A549 (cell line): ENCODE measurements at places on chromosomes 5 and 9. TPM values are rescaled to one million over a fixed set of nuclear protein-coding genes. Genes with fewer than 3 reads are reported as not detected.
A peak's percentile ranks its signal among the peaks of the same experiment; 100 is the strongest.

GPR151 gene
- not detected in 3 replicates for polyA plus RNA-seq

PDE6A gene
- 0.20 to 0.30 TPM (median 0.28 TPM) in 3 replicates for polyA plus RNA-seq

VCAN gene
- polyA plus RNA-seq = 20.1 to 26.0 TPM (median 21.1 TPM) in 3 replicates

CBY3 gene
- polyA plus RNA-seq = not detected in 3 replicates

SIT1 gene
- not detected in 3 replicates for polyA plus RNA-seq

DNA sequence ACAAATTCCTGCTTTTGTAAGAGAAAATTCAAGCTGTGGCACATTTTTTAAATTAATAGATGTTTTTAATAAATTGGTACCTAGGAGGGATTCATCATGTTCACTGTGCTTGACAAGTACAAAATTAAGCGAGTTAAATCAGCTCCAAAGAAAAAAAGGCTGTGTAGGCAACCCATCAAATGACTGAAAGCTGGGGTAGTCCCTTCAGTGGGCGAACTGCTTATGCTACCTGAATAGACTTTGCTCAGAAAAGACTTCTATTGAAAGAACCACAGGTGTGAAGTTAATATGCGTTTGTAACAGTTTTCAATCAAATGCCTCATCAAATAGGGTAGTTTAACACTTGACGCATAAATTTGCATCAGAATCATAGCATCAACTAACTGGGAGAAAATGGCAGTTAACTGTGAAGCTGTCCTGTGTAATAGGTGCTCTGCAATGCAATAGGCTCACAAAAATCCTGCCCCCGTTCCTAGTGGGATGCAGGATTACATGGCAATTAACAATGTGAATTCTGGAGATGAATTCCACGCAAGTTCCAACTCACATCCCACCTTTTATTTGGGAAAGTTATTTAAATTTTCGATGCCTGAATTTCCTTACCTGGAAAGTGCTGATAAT is 14.4 kb upstream of the ARL15 start:
- DNase-seq = no peak

DNA sequence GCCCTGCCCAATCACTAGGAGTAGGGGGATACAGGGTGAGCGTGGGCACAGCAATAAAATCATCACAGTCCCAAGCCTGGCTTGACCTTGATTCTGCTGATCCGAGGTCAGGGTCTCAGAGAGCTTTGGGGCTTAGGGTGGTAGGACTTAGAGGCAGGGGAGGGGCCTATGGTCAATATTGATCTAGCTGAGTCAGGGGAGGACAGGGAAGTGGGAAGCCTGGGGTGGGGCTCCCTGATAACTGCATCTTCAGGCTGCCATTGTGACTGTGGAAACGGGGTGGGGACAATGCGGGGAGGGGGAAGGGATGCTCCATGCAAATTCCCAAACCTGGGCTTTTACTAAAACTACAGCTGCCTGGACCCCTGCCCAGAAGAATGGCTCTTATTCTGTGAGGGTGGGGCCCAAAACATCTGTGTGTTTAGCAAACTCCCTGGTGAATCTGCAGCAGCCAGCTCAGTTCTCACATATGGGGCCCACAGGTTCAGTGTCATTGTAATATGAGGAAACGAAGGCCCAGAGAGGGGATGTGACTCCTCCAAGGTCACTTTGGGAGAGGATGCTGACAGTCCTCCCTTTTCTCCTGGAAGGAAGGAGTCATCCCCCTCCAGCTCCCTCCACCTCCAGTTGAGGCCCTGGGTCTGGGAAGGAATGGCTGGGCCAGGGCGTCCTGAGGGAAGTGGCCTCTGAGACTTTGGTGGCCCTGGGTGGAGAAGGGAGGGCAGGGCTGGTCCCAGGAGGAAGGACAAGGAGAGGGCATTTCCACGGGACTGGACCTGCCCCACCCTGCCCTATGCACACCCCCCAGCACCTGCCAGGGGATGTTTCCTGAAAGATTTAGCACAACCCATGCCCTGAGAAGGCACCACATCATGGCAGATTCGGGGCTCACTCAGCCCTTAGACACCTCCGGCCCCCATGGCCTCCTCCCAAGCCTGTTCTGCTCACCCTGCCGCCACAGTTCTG is 26.4 kb downstream of the SLC6A7 start:
- no peak for DNase-seq

DNA sequence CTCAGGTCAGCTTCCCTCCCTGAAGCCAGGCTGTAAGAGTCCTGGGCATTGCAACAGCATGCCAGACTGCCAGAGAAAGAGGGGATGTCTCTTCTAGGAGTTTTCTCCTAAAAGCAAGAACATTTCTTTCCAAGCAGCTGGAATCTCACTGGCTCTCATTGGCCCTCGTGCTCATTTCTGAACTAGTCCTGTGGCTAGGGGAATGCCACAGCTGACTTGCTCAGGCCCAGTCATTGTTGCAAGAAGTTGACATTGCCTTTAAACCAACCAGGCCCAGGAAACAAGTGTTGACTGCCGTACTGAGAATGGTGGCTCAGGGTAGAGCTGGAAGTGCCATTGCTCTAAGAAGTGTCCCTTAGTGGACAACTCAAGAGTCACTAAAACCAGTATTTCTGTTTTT is 15.0 kb upstream of the CEP120 start:
- DNase-seq = no peak

- DNase-seq = no peak
Observed at GRCh38 chr9:104586496-104587180, 12.6 kb downstream of the OR13C5 start.

DNA sequence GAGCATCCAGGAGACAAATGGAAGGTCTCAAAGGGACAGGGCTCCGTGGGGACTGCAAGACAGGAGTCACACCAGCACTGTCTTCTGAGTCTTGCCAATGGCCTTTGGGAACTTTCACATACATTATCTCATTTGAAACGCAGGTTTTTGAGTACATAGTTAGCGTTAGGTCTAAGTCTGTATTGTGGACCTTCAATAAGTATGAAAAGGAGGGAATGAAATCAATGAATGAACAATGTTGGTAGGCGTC is 442 bp upstream of the DCTN4 start:
- no peak for DNase-seq

DNA sequence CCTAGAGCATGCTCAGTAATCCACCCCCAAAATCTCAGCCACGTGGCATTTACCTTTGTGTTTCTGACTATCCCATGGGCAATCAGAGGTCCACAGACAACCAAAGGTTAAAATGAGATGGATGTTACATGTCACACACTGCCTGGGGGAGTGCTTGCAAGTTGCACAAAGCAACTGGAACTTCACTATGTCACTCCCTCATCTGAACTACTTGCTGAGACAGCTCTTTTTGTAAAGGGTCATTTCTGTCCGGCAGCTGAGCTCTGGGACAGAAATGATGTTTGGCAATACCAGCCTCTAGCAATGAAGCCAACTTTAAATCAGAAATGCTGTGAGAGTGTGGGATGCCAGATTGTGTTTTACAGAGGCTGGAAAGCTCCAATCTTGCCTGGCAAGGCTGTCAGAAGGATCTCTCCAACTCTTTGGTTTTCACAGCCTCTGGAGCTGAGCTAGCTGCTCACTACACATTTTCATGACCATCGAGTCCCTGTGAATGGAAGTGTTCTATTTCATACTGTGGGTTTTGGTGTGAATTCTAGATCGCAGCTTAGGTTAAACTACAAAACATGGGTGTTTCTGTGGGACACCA is 66.3 kb upstream of the TMEM215 start:
- no peak for DNase-seq

DNA sequence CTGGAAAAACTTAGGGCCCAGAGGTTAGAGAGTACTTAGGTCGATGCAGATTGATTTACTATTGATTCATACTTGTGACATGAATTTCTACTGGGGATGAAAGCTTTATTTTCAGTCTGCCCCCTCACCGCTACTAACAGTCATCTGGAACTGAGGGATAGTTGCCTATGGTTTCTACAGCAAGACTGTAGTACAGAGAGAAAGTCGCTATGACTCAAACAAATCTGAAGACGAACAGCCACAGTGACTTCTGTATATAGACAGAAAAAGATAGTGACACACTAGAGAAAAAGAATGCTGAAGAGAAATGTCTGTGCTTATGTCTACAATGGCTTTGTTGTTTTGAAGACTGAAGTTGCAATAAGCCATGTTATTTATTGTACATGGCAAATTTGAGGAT is 17.3 kb downstream of the OR13D1 start:
- no peak for DNase-seq

DNA sequence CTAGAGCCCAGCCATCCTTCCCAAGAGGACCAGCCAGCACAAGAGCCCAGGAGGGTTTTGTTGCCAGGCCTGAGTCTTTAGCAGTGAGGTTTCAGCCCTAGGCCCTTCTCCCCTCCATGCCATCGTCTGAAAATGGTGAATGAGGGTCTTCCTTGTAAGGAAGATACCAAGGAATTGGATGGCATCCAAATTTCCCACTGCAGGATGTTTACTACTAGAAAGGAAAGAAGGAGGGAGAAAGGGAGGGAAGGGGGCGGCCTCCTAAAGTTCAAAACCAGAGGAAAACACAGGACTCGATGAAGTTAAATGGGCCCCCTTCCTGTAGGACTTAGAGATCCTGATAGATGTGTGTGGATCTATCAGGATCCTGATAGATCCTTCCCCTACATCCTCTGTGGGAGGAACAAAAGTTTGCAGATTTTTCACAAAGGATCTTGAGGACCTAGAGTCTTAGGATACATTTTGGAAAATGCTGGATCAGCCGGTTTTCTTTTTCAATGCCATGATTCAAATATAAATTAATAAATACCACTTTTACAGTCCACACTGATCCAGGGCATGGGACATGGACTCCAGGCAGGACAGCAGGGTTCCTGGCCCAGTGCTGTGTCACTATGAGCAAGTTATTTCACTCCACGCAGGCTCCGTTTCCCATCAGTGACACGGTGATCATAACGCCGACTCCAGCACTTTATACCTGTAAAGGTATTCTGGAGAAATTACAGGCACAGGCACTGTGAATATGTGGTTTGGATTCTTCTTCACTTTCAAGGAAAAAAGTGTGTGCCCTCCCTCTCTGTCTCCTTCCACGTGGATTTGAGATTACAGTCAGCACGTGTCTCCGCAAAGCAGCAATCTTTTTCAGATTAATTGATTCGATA is 40.9 kb downstream of the C5orf15 start:
- DNase-seq = no peak

GRCh38 chr9:130186839-130187522 is 14.8 kb downstream of the NCS1 start:
- DNase-seq = peak; percentile 76

DNA sequence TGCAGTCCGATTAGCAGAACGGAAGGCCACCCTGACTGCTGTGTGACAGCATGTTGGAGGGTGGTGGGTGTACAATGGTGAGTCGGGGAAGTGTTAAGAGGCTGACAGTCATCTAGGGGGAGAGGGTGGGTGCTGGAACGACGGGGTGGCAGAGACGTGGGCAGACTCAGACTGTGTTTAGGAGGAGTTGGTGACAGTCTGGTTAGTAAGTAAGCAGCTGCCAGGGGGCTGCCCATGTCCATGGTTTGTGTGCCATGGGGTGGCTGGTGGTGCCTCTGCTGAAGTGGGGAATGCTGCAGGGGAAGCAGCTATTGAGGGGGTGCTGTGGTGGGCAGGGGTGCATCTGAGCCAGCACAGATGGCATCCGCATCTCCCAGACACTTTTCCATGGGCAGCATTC is 51.3 kb upstream of the BOD1 start:
- no peak for DNase-seq

DNA sequence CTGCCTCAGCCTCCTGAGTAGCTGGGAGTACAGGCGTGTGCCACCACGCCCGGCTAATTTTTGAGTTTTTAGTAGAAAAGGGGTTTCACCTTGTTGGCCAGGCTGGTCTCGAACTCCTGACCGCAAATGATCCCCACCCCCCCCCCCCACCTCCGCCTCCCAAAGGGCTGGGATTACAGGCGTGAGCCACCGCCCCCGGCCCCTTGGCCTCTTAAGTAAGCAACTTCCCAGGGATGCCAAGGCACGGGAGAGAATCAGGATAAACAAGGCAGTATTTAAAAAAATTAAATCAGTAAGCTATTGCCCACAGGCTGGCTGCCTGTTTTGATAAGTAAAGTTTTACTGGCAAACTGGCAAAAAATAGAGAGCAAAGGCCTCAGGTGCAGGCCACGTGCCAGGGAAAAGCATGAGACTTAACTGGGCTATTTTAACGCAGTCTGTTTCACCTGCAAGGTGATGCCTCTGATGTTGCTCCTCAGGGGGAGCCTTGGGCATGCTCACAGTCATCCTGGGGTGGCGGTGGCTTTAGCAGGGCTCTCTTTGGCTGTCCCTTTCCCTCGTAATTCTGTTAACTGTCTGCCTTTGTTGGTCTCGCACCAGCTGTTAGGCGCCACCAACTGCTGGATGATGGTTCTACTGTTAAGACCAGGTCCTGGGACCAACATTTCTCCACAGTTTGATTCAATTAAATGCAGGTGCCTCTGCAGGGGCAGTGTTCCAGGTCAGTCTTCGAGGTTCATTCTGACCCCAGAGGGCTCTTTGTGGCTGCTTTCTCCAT is 19.4 kb upstream of the RNF130 start:
- no peak for DNase-seq

- no peak for DNase-seq
Observed at GRCh38 chr5:171436804-171437285, 17.4 kb downstream of the FGF18 start.

DNA sequence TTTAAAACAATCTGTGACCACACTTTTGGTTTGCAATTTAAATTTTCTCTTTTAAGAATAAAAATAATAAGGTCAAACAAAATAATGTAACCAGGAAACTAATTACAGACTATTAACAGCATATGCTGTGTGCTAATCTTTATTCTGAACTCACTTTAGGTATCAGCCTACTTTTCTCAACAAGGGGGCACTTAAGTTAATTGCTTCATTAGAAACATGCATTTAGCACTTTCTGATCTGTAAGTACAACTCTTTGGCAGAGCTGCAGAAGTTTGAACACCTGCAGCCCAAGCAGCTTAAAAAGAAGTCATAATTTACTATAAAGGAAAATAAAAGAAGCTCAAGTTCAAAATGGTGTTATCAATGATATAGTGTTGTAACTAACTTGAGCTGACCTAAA is 21.7 kb downstream of the XRCC4 start:
- DNase-seq = no peak

DNA sequence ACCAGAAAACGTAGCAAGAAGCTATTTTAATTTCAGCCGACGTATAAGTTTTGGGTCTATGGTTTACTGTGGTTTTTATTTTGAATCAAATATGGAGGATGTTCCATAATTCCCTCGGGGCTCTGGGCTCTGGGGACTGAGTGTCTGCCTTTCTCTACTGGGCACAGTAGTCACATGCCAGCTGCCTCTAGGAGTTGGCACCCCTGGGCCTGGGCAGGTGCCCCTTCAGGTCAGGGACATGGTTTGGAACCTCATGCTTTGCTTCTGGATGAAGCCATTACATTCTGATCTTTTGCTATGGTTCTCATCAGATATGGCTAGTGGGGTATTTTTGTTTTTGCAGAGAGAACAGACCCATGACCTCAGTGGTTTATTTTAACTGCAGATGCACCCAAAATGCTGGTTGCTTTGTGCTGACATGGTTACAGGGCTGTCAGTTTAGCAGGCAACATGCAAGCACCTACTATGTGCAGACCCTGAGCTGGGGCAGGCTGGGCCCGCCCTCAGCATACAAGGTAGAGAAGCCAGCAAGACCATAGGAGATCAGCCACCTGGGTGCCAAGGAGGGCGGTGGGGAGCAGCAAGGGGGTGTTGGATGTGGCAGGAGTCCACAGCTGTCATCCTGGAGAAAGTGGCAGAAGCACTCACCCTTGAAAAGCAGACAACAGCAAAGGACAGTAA is 54.5 kb upstream of the PSD2 start:
- no peak for DNase-seq
